ENCODE measurements at places on chromosomes 6 and 20.

- no peak for DNase-seq
These were observed 143.6 kb upstream of the GJE1 start for GRCh38 chr6:141988954-141989705.

DNA sequence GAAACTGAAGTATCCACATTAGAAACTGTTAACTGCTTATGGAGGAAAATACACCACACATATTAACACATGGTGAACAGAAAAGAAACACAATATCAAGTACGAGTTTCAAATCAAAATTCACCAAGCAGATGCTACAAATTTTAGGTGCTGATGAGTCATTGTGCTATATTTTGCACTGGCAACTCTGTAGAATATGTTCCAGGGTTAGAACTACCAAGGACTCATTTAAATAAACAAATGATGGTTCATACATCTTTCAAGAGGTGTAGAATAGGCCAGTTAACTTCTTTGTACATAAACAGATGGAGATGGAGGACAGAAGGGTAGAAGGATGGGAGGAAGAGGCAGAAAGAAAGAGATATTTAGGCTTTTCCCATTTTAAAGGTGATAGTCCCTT lies 184.9 kb downstream of the ARHGAP18 start:
- DNase-seq: no peak

- no peak for DNase-seq
These were observed 819.0 kb upstream of the EYS start for GRCh38 chr6:66526061-66526460.

GRCh38 chr6:72643214-72643613 lies 21.4 kb downstream of the KCNQ5 start:
- DNase-seq: no peak

DNA sequence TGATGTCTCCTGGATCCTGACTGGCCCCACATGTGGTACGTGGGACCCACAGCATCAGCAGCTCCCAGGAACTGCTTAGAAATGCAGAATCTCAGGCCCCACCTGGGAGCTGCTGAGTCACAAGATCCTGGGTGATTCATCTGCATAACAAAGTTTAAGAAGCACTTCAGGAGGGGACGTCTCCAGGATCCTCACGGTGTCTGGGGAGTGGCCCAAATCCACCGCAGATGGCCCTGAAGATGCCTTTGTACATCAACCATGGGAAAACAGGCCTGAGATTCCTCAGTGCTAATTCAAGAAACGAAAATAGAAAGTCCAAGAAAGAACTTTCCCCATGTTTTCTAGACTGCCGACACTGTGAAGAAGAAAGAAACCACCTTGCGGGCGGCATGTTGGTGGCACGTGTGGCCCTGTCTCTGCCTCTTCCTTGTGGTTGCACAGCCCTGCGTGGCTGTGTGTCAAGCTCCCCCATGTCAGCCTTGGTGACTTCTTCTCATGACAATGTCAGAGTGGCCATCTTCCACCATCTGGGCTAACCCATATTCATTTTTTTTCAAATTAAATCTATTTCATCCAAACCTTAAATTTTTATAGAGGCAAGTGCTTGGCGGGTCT lies 26.1 kb downstream of the RRBP1 start:
- DNase-seq: no peak

DNA sequence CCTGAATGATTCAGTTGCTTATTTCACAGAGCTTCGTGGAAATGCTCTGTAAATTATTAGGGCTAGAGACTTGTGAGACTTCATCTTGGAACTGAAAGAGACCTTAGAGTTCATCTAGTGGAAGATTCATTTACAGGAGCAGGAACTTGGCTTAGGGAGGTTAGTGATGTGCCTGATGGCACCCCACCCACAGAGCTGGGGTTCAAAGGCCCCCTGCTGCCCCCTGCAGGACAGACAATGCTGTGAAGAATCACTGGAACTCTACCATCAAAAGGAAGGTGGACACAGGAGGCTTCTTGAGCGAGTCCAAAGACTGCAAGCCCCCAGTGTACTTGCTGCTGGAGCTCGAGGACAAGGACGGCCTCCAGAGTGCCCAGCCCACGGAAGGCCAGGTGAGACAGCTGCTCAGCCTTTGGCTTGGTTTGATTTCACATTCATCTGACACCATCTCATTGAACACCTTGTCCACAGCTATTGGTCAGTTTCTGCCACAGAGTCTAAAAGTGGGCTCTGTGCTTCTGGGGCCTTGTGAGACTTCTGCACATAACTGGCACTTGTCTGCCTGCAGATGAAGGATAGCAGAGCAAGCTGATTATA lies 25.1 kb downstream of the MYBL2 start:
- DNase-seq: peak; percentile 1

DNA sequence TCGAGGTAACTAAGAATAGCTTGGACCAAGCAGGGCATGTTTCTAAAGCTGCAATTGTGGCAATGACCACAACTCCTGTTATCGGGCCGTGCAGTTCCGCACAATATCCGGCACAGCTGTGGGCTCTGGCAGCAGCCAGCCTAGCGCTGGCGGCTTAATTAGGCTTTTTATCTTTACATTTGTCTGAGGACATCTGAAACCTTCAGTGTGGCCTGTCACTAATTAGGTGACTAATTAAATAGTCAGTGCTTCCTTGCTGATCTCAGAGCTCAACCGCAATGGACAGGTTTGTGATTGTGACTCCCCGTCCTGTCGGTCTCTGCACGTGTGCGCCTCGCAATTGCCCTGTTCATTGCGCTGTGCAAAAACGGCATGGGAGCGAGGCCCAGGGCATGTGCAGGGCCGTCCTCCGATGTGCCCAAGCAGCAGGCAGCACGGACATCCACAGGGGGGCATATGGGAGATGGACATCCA lies 134.8 kb upstream of the INSM1 start:
- DNase-seq: no peak
